Stimulated activated CD4-positive, alpha-beta T cell treated with anti-CD3 and anti-CD28 coated beads, Interleukin-1b, Interleukin-23, amount 100 ng/mL, for 1 hour (primary cell): ENCODE measurements at places on chromosomes 11 and 22.

DNA sequence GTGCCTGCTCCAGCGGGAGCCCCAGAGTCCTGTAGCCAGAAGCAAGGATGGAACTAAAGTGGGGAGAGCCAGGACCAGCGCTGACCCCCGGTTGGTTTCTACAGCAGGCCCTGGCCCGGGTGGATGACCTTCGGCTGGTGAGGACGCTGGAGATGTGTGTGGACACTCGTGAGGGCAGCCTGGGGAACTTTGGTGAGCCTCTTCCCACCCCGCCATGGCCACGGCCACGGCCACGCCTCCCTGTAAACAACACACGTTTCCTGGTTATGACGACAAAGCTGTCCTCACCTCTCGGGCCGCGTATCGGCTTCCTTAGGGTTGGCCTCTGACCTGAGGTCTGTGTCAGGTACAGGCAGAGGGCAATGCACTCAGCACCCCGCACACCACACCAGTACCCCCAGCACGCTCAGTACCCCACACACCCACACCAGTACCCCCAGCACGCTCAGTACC is 4.1 kb downstream of the LRRC56 start:
- DNase-seq: no peak

- DNase-seq: no peak
Measured at GRCh38 chr22:19213442-19214077, 35.0 kb upstream of the SLC25A1 start.

- DNase-seq: no peak
Measured at GRCh38 chr11:77407613-77408012, 66.3 kb downstream of the PAK1 start.

DNA sequence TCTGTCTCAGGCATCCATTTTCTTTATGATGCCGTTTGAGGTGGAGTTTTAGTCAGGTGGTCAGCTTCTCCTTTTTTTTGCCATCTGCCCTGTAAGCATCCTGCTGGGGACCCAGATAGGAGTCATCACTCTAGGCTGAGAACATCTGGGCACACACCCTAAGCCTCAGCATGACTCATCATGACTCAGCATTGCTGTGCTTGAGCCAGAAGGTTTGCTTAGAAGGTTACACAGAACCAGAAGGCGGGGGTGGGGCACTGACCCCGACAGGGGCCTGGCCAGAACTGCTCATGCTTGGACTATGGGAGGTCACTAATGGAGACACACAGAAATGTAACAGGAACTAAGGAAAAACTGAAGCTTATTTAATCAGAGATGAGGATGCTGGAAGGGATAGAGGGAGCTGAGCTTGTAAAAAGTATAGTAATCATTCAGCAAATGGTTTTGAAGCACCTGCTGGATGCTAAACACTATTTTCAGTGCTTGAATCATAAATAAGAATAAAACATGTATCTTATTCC is 10.9 kb upstream of the HBE1 start:
- no peak for DNase-seq

DNA sequence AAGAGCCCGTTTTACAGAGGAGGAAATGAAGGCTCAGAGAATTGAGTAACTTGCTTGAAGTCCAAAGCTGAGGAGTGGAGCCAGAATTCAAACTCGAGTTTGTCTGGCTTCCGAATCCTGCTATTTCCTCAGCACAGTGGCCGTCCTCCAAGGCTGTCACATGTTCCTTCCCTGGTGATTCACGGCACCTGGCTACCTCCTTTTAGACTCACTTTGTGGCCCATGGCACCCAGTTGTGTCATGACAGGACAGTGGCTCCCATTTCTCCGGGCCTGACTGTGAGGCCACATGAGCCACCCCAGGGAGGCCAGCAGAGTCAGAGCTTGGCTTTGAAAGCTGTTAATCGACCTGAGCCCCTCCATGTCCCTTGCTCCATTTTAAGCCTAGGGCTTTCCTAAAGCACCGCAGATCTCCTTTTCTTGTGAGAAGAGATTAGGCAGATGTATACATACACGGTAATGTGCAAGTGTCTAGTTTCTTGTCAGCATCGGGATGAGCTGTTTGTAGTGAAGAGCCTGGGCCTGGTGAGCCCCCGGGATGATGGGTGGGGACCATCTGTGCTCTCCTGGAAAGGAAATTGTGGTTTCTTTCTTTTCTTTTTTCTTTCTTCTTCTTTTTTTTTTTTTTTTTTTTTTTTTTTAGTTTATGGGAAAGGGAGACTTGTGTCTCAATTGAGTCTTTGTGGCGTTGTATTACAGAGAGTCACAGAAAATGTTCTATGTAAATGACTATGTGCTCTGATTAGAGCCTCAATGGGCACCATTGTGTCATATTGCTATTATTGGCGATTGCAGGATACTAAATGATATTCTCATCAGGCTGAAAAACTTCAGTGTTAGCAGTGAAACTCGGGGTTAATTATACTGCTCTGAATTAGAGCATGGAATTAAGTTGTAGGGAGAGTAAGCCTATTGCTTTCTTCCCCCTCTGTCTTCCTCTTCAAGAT is 54.8 kb downstream of the PTPRJ start:
- no peak for DNase-seq

GRCh38 chr11:114386131-114386530 is 14.2 kb downstream of the C11orf71 start:
- no peak for DNase-seq

- DNase-seq: no peak
Measured at GRCh38 chr22:19981961-19982920, 34.4 kb downstream of the ARVCF start.

DNA sequence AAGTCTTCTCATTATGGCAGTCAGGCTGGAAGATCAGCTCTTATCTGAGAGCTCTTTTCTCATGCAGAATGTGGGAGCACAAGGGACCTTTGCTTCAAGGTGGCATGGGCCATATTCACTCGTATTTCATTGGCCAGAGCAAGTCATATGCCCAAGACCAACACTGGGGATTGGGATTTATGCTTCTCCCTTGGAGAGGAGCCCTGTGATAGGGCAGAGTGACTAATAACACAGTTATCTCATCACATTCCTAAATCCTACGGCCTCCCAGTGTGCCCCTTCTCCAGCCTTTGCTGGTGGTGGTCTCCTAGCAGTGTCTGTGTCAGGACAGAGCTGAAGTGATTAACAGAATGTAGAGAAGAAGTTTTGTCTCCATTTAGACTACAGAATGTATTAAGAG is 48.6 kb downstream of the SYT9 start:
- DNase-seq: no peak

DNA sequence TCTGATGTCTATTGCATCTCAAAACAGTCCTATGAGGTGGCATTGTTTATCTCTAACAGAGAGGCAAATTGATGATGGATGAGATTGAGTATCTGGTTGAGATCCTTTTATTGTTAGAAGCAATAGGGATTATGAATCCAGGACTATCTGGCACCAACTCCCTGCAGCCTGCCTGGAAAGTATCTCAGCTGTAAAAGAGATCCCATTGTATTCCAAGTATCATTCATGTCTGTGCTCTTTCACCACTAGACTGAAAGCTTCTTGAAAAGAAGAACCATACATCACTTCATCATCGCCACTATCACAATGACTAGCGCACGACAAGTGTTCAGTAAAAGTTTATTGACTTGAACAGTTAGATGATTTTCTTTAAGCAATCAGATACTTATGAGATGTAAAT is 41.9 kb upstream of the PCF11 start:
- DNase-seq: no peak

DNA sequence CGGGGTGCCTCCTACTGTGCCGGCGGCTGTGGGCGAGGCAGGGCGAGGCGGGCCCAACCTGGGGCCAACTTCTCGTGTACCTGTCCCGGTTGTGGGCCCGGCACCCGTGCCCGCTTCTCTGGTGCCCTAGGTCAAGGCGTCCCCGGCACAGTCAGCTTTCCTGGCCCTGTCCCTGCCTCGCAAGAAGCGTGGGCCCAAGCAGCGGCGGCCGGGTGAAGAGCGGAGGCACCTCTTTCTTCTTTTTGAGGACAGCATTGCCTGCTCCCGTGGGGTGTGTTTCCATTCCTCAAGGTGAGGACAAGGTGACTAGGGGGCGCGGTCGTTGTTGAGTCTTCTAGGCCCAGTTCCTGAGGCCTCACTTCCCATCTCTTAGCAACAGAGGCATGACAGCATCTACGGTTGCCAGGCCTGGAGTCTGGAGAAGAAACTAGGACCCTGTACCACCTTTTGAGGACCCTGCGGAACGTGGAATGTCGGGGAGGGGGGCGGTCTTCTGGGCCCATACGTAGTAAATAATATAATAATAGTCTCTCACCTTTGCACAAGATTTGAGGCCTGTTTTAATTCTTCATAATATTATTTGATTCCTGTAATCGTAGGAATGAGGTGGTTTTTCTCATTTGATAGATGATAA is 418 bp downstream of the ACO2 start:
- no peak for DNase-seq
